ENCODE measurements at places on chromosomes 3 and 15.

- no peak for DNase-seq
Measured at GRCh38 chr3:107206945-107207344, 170.3 kb upstream of the CCDC54 start.

GRCh38 chr3:143232981-143233380 lies 113.4 kb downstream of the CHST2 start:
- no peak for DNase-seq

- DNase-seq: no peak
Measured at GRCh38 chr3:13588993-13589392, 40.1 kb downstream of the FBLN2 start.

DNA sequence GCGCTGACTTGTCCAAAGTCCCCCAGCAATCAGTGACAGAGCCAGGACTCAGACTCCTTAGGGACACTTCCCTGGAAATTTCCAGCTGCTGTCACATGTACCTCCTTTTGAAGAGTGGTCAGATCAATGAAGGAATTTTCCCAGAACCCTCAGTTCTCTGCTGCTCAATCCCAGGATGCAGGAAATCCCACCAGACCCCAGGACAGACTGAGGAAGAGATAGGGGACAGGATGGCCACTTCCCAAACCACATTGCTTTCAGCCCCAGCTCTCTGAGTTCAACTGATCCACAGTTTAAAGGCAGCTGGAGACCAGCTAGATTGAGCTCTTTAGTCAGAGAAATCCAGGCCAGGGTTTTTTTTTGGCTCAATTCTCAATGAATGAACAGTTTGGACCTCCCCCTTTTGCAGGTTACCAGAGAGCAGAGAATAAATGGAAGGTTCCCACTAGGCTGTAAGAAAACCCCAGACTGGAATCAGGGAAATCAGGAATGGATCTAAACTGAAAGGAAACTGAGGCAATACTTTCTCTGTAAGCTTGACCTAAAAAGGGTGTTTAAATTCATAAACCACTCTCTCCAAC lies 1.5 kb downstream of the CYP1A1 start:
- no peak for DNase-seq

- no peak for DNase-seq
Measured at GRCh38 chr3:195184716-195185421, 86.1 kb downstream of the XXYLT1 start.

GRCh38 chr3:191362524-191363090 lies 32.3 kb upstream of the UTS2B start:
- DNase-seq: no peak

DNA sequence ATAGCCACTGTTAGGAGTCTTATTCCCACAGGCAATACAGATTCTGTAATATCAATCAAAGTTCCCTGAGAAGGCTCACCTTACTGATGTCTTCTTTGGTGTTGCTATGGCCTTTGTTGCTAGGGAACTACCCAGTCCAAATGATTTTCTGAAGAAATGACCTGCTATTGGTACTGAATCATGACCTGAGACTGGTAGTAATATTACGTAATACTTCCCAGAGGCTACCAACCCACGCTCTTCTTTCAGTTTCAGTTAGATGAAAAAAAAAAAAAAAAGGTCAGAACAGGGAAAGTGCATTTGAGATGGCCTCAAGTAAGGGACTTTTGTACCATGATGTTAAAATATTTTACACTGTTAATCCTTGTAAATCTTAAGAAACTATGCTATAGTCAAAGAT lies 1092.5 kb upstream of the EPHA6 start:
- no peak for DNase-seq

DNA sequence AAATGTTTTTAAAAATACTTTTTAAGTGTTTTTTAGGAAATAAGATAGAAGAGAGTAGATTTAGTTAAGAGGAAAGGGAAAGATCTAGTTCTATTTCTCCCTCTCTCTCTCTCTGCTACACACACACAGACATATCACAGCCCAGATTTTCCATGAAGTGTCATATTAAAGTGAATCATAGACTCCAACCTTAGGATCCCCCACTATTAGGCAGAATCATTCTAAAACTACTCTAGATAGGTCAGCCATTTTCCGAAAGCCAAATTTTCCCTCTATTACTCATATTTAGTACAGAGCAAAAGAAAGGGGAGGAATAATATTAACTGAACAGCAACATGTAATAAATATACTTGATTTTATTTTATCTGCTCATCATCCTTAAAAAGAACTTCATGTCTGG lies 45.1 kb upstream of the RSL24D1 start:
- no peak for DNase-seq

Data from activated CD4-positive, alpha-beta T cell treated with anti-CD3 and anti-CD28 coated beads, Interleukin-2, amount 50 U/mL, for 4 hours (primary cell).